ENCODE measurements at places on chromosomes 16 and 17.

GRCh38 chr17:27569257-27569722 is 61.7 kb upstream of the LGALS9 start:
- DNase-seq: no peak

- DNase-seq: no peak
Measured at GRCh38 chr17:8075081-8075480, 12.4 kb downstream of the ALOX12B start.

DNA sequence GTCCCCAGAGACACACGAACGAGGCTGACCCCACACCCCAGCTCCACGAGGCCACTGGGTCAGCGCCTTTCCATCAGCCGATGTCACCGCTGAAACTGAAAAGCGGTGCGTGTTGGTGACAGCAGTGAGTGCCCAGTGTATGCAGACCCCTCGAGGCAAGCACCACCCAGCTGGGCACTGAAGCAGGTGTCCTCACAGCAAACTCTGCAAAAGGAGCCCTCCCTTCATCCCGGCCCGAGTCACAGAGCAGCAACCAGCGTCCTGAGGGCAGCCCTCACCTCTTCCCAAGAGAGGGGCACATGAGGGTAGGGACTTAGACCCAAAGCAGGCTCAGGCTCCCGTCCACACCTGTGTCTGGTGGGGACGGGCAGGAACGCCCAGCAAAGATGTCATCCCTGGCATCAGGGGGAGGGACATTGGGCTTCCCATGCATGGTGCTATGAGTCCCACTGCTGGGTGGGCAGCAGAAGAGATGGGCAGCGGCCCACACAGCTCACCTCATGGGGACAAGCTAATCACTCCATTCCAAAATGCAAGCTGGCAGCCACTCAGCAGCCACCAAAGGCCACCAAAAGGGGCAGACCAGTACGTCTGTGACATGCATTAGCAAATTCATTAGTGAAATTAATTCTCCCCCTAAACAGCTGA is 49.2 kb downstream of the RBFOX3 start:
- no peak for DNase-seq

- no peak for DNase-seq
Measured at GRCh38 chr17:83149761-83150251, 70.4 kb downstream of the METRNL start.

DNA sequence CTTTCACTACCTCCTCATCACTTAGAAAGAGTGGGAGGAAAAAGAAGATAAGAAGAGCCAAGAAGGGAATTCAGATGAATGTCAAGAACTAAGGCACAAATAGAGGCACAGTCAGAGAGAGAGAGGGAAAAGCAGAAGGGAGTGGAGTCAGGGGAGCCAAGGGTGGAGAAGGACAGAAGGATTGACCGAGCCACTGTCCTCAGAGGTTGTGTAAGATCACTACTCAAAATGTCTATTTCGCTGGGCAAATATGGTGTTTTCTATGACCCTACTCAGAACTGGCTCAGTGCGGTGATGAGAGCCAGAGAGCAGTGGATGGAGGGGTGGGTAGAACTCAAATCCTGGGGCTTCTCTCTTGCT is 139.2 kb upstream of the HS3ST2 start:
- no peak for DNase-seq

DNA sequence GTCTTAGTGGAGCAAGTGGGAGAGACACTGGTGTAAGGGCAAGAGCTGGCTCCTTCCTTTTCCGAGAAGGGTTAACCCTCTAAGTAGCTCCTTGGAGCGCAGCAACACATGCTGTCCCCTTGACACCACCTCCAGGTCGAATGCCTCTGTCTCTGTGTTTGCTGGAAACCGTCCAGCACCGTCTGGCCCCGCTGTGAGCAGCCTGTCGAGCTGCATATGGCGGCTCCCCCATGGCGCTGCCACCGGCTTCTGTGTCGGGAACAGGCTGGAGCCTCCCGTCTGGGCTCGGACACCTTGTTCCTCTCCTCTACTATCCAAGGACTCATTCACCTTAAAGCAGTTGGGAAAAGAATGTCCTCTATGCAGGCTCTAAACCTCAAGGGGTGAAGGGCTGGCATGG is 28.9 kb upstream of the WSCD1 start:
- no peak for DNase-seq

- no peak for DNase-seq
Measured at GRCh38 chr16:59543641-59544040, 809.5 kb upstream of the GOT2 start.

GRCh38 chr16:4917117-4917516 is 19.8 kb downstream of the PPL start:
- DNase-seq: no peak

DNA sequence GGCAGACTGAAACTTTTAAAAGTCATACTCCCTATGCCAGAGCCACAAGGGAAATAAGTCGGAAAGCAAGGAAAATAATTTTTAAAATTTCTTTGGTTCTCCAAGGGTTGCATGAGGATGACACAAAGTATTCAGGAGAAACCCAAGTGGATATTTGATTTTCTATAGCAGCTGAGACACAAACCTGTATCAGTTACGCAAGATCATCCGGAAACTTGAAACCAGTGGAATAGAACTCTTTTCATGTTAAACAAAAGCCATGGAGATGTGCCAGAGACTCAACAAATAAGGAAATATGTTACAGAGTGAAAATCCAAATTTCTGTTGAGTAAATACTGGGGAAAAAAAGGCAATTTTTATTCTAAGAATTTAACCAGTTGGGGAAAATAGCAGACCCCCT is 294.7 kb downstream of the KIF2B start:
- no peak for DNase-seq

- no peak for DNase-seq
Measured at GRCh38 chr16:88672776-88673175, 9.9 kb upstream of the MVD start.

GRCh38 chr17:12759090-12759489 is 30.2 kb upstream of the ARHGAP44 start:
- DNase-seq: no peak

DNA sequence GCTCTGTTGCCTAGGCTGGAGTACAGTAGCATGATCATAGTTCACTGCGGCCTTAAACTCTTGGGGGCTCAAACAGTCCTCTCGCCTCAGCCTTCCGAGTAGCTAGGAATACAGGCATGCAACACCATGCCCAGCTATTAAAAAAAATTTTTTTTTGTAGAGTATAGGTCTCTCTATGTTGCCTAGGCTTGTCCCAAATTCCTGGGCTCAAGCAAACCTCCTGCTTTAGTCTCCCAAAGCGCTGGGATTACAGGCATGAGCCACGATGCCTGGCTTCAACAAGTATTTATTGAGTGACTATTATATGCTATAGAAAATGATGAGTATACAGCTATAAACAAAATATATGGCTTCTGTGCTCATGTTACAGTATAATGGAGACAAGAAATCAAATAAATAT is 66.7 kb upstream of the C17orf78 start:
- no peak for DNase-seq

- no peak for DNase-seq
Measured at GRCh38 chr17:65332375-65332774, 195.2 kb downstream of the RGS9 start.

- DNase-seq: no peak
Measured at GRCh38 chr16:57970319-57970718, 609 bp downstream of the CNGB1 start.

DNA sequence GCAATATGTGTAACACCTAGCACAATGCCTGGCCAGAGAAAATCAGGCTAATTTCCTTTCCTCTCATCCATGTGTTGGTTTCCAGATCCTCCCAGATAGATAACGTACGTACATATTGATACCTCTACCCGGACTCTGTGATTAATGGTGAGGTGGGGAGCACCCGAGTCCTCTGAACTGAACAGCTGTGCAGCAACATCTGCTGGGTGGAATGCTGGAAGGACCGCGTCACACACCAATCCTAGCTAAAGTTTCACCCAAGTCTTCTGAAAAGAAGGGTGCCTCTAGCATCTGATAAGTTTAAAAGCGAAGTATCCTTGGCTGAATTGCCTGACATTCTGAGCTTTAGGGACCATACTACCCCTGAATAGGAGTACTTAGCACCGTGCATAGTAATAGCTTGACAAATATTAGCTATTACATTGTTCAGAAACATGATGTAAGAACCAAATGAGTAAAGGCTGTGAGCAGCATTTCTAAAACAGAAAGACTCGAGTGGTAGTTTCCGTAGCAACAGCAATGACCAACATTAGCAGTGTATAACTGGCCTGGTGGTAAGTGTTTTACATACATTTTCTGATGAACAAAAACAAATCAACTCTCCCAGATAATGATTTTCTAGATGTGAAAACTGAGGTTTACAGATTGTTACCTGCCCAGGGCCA is 91.4 kb downstream of the SYCE1L start:
- DNase-seq: no peak

- no peak for DNase-seq
Measured at GRCh38 chr16:4408323-4408690, 8.1 kb downstream of the CORO7 start.

- DNase-seq: no peak
Measured at GRCh38 chr17:1755252-1755826, 6.5 kb upstream of the SERPINF1 start.

- DNase-seq: no peak
Measured at GRCh38 chr16:15752717-15753488, 102.9 kb downstream of the NDE1 start.

- no peak for DNase-seq
Measured at GRCh38 chr16:71198408-71198807, 32.1 kb downstream of the HYDIN start.

Measured in stimulated activated CD4-positive, alpha-beta T cell treated with anti-CD3 and anti-CD28 coated beads, TNF-alpha, amount 100 ng/mL, for 1 hour (primary cell).